ENCODE measurements at places on chromosomes 1 and 21.

DNA sequence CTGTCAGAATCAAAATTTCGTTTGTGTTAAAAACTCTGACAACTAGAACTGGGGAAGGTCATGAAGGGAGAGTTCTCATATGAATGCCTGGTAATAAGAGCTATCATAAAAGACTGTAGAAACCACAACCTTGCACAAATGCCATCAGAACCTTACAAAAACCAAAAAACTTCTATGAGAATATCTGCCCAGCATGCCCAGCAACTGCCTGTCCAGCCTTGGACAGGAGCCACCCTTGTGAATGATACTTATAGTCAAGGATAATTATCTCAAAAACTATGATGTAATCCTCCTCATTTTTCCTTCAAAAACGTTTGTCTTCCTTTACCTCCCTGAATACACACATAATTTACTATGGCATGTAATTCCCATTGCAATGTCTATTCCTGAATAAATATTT lies 53.4 kb upstream of the C1orf185 start:
- no peak for DNase-seq

- no peak for DNase-seq
These were observed 30.2 kb upstream of the IL20 start for GRCh38 chr1:206835186-206835585.

GRCh38 chr1:243548516-243548915 lies 292.7 kb downstream of the SDCCAG8 start:
- DNase-seq, result peak; percentile 59

DNA sequence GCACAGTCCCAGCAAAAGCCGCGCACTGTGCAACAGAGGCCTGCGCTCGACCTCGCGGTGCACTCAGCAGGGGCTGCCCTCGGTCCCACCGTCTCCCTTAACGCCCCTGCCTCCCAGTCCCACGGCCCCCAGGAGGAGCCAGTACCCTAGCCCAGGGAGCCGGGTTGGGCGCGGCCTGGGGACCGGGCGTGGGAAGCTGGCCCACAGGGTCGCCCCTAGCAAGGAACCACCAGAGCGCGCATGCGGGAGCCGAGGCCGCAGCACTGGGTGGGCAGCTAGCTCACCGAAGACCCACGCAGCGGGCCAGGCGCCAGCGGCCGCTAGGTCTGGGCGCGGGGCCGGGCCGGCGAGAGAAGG lies 21.6 kb upstream of the ZNF678 start:
- DNase-seq, result peak; percentile 4
